ENCODE measurements at places on chromosomes 6 and 20. TPM values are rescaled to one million over a fixed set of nuclear protein-coding genes. Genes with fewer than 3 reads are reported as not detected.

Gene ATP6V1G2
- total RNA-seq: 2.8 TPM

Gene SOBP
- 14.7 TPM for total RNA-seq

Gene ADAM33
- total RNA-seq: 7.9 TPM

Gene CST7
- total RNA-seq: 0.69 TPM

Gene TFAP2C
- total RNA-seq: not detected

Gene ATAT1
- total RNA-seq: 7.9 TPM

Gene LBP
- 0.23 TPM for total RNA-seq

Gene MEI4
- 1.4 TPM for total RNA-seq

Gene PRKN
- total RNA-seq: 14.2 TPM

Gene RAET1L
- total RNA-seq: not detected

Gene FAM83B
- not detected for total RNA-seq

Gene KCNK16
- not detected for total RNA-seq

Gene PCK1
- 1.2 TPM for total RNA-seq

Gene CDH22
- total RNA-seq: 0.22 TPM

Gene HCRTR2
- total RNA-seq: not detected

Gene SYNCRIP
- 103 TPM for total RNA-seq

Gene MAP7
- 7.2 TPM for total RNA-seq

Gene RWDD2A
- total RNA-seq: 5.9 TPM

Gene RMND1
- total RNA-seq: 19.1 TPM

Gene GSTA3
- 45.9 TPM for total RNA-seq

Gene TBXT
- total RNA-seq: not detected

Gene BPIFA1
- not detected for total RNA-seq

Gene CLIC5
- 3.1 TPM for total RNA-seq

Gene JPH2
- 13.0 TPM for total RNA-seq

Gene DSP
- total RNA-seq: 42.9 TPM

Gene CDKAL1
- total RNA-seq: 8.5 TPM

Gene NOX3
- total RNA-seq: not detected

Gene LAMA2
- 81.6 TPM for total RNA-seq

Gene PBX2
- total RNA-seq: 52.0 TPM

Gene KCNK5
- total RNA-seq: 1.2 TPM

Data from adrenal gland (tissue), 19 donors.